ENCODE measurements at places on chromosomes 16 and 17.

GRCh38 chr17:1604831-1605528 is 23.7 kb downstream of the SLC43A2 start:
- DNase-seq = no peak

- no peak for DNase-seq
Observed at GRCh38 chr17:67315865-67316264, 50.5 kb downstream of the PSMD12 start.

DNA sequence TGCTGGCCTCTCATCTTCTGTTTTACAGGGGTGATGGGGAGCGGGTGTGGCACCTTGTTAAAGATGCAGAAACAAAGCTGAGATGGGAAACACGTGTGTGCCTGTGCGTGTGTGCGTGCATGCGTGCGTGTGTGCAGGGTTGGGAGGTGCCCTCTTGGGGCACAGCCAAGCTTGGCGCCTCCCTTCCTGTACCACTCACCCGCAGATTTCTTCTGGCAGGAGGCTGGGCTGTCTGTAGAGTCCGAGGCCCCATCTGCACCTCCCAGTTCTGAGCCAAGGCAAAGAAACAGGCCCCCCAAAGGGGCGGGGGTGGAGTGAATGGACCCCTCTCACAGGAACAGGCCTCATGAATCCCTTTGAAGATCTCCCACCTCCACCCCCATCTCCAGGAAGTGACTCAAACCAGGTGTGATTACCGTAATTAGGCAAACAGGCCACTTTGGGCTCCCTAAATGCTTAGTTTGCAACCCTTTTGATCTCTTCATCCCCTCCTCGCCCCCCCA is 20.9 kb downstream of the TNS4 start:
- no peak for DNase-seq

DNA sequence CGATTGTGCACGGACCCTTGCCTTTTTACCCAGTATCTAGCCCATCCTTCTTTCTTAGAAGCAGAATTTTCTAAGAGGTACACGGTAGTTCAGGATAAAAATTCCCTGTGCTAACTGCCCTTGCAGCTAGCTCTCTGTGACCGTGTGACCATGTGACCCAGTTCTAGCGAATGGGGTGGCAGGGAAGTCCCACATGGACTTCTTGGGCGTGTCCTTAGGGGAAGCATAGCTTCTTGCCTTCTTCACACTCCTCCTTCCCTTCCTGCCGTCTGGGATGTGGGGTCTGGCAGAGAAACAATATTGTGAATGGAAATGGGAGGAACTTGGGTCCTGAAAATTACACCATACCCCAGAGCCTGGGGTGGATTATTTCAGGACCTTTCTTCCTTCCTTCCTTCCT is 670.7 kb downstream of the MAF start:
- no peak for DNase-seq

GRCh38 chr16:72182976-72183375 is 11.0 kb upstream of the PMFBP1 start:
- no peak for DNase-seq

- no peak for DNase-seq
Observed at GRCh38 chr17:16282522-16282921, 65.5 kb downstream of the PIGL start.

DNA sequence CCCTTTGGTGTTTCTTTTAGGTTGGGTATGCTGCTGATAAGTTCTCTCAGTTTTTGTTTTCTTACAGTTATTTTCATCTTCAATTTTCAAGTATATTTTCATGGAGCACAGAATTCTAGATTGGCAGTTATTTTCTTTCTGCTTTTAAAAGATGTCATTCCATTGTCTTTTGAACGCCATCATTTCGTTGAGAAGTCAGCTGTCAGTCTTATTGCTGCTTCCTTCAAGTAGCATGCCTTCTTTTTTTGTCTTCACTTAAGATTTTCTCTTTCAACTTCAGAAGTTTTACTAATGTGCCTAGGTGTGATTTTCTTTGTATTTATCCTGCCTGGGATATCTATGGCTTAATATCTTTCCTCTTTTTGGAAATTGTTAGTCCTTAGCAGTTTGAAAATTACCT is 262.2 kb upstream of the PMFBP1 start:
- no peak for DNase-seq

GRCh38 chr17:31674305-31674704 is 184.7 kb downstream of the COPRS start:
- no peak for DNase-seq

GRCh38 chr17:73427198-73427597 is 115.4 kb upstream of the CDC42EP4 start:
- no peak for DNase-seq

DNA sequence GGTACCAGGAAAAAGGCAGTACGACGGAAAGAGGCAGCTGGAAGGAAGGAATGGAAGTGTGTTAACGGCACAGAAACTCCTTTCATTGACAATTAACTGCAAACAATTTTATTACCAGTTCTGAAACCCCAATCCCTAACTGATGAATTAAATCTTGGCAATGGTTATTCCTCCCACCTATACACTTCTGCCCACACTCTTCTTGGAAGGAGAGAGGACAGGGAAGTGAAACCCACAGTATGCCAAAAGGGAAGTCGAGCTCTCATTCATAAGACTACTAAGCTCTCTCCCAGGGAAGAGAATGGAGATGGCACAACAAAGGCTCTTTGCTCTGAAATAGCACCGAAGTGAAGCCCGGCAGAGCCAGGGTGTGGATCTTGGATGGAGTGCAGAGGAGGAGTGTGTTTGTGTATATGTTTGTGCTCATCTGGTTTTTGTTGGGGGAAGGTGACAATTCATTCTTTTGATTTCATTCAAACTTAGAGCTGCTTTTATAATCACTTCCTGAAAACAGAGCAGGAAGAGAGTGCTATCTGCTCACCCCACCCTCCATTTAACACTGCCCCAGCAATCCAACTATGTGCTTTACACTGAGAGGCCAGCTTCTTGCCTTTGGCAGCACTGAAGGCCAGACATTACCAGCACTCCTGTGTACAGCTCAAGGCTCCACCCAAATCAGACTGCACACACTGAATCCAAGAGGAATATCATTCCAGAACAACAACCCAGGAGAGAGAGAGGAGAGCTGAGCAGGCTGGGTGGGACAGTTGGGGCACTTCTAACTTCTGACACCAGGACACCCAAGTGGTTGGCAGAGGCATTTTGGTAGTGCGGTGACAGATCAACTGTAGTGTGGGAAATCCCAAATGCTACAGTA is 68.7 kb downstream of the HIC1 start:
- DNase-seq = no peak
